ENCODE measurements at places on chromosomes 11 and 22.

DNA sequence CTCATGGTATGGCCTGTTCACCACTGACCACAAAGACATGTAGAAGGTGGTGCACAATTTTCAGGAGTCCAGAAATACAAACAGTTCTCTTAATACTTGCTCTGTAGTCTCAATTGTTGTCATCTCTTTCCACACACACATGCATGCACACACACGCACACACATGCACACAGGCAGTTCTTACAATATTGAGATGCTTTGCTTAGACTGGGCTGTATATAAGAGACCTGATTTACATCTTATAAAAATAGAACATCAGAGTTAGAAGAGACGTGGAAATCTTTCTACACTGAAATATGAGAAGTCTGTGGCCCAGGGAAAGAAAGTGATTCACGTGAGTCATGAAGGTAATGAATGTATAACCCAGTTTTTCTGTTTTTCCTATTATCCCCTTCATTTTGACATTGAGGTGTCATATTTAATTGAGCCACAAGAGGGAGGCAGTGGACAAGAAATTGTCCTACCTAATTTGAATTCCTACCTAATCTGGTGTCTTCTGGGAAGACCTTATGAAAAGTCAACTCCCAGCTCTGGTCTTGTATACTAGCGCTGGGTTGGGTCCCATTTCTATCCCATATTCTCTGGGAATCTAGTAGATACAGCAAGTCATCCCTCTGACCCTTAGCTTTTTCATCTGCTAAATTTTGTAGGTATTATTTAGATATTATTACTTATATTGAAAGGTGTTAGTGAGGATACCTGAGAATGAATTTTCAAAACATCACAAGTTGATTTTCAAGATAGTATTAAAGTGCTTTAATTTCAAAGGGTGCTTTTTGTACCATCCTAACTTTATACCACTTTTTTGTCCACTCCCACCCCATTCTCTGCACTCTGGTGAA, 14.9 kb upstream of the MS4A4A start:
- DNase-seq = peak; percentile 9

GRCh38 chr11:118699506-118700220, 20.2 kb upstream of the TREH start:
- no peak for DNase-seq

GRCh38 chr22:26432619-26433311, 3.7 kb downstream of the ASPHD2 start:
- no peak for DNase-seq

DNA sequence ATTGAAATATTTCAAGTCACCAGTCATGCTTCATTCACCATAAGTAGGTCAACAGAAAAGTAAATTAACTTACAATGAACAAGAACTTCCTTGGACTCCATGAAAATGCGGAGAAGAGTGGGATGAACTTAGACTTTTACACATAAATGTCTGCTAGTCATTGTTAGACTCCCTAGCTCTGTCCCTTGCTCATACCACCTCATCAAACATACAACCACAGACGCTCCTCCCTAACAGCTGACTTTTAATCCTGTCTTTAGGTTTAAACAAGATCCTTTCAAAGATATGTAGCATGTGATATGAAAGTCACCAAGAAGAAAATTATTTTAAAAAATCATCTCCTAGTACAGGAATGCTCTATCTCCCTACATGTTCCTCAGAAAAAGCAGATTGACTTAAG, 248.1 kb downstream of the DLG2 start:
- no peak for DNase-seq

DNA sequence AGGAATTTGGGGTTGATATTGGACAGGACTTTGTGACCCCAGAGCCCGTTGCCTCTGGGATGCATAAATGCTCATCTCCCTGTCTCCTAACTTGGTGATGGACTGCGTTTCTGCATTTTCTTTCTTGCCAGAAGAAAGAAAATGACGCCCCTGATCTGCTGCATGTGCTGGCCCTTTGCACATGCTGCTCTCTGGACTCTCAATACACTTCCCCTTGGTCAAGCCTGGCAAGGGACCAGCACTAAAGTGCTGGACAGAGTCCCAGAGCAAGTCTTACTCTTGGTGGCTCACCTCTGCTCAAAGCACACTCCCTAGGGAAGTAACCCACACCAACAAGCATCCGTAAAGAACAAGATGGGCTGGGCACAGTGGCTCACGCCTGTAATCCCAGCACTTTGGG, 40.7 kb downstream of the MYH9 start:
- DNase-seq = no peak

GRCh38 chr11:121291896-121292494, 576 bp upstream of the SC5D start:
- peak; percentile 83 for DNase-seq

- DNase-seq = no peak
Observed at GRCh38 chr11:58730507-58731089, 1.1 kb downstream of the GLYAT start.
